ENCODE measurements at places on chromosomes 7 and 10. TPM values are rescaled to one million over a fixed set of nuclear protein-coding genes. Genes with fewer than 3 reads are reported as not detected.

Gene LMTK2
- total RNA-seq: 11.0 TPM

Gene ANKRD26
- 3.3 TPM for total RNA-seq

Gene ZNF862
- 2.8 TPM for total RNA-seq

Gene HOXA3
- total RNA-seq: 7.6 TPM

Gene KCNH2
- total RNA-seq: 0.51 TPM

Gene NANOS1
- 2.8 TPM for total RNA-seq

Gene ANKRD61
- total RNA-seq: 0.50 TPM

Gene NUDT5
- 147 TPM for total RNA-seq

Gene PRKAR2B
- total RNA-seq: 3.9 TPM

Data from A549 treated with DMSO at 1 μM for 4 hours (cell line).